ENCODE measurements at places on chromosomes 6 and 20.

DNA sequence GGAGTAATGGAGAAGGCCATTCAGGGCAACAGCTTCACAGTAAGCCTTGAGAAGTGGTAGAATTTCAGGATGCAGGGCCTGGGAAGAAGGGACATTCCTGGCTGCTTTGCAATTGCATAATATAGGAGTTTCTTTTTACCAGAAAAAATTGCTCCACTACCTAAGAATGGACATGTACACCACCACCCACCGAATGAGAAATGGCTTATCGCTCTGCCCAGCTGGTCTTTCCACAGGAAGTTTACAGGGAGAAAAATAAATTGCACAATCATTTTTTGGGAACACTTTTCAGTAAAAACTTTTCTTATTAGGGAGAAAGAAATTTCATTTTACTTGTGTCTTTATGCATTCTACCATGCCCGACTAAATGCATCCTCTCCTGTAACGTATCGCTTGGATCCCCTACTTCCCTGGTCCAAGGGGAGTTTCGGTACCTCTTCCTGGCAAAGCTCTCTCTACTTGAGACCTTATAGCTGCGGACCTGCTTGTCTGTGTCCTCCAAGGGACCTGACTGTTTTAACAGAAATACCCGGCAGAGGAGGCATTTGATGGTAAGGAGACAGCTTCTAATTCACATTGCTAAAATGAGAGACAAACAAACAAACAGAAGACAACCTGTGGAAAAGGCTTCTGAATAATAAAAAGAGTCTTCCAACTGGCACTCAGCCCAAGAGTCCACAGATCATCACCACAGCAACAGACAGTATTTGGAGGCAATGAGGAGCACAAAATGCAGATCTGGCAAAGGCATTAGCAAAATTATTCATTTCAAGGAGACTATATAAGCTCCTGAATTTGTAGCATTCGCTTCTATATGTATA is 54.2 kb downstream of the MAP3K5 start:
- DNase-seq: no peak

- no peak for DNase-seq
These were observed 78.4 kb upstream of the FBXL4 start for GRCh38 chr6:99026135-99026534.

DNA sequence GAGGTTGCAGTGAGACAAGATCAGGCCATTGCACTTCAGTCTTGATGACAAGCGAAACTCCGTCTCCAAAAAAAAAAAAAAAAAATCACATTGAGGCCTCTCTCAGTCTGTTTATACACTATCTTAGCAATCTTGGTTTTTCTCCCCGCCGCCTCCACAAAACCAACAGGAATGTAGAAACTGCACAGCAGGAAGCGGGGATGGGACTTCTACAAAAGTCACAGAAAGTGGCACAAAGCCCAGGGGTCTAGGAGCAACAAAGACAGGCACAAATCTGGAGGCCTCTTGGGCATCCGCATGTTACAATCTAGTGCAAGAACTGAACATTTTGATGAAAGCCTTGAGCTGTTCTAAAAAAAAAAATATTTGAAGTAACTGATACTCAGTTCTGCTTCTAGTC is 48.6 kb downstream of the KDM1B start:
- DNase-seq: no peak

DNA sequence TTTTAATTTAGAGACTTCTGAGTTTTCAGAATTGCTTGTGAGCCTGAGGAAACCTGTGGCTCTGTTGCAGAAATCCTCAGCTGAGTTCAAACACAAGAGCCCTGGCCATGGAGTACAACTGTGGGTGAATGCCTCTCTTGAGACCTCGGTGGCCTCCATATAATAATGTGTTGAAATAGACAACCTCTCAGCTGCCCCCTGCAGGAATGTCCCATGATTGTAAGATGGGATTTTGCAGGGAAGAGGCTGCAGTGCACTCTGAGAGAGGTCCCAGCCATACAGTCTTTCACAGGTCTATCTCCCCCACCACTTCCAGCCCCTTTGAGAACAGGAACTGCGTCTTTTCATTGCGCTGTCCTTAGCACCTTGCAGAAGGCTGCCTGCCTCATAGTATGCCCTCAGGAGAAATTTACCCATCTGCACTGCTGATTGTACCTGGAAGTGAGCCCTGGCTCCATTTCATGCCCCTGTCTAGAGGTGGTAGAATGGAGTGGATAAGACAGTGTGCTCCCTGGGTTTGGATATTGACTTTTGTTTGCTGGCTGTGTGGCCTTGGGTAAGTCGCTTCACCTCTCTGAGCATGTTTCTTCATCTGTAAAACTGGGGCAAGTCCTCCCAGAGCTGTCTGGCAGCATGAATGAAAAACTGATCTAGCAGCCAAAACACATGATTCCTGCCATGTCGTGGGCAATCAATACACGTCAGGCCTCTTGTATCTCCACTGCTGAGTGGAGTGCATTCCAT is 16.8 kb upstream of the CDH22 start:
- DNase-seq: peak; percentile 13

DNA sequence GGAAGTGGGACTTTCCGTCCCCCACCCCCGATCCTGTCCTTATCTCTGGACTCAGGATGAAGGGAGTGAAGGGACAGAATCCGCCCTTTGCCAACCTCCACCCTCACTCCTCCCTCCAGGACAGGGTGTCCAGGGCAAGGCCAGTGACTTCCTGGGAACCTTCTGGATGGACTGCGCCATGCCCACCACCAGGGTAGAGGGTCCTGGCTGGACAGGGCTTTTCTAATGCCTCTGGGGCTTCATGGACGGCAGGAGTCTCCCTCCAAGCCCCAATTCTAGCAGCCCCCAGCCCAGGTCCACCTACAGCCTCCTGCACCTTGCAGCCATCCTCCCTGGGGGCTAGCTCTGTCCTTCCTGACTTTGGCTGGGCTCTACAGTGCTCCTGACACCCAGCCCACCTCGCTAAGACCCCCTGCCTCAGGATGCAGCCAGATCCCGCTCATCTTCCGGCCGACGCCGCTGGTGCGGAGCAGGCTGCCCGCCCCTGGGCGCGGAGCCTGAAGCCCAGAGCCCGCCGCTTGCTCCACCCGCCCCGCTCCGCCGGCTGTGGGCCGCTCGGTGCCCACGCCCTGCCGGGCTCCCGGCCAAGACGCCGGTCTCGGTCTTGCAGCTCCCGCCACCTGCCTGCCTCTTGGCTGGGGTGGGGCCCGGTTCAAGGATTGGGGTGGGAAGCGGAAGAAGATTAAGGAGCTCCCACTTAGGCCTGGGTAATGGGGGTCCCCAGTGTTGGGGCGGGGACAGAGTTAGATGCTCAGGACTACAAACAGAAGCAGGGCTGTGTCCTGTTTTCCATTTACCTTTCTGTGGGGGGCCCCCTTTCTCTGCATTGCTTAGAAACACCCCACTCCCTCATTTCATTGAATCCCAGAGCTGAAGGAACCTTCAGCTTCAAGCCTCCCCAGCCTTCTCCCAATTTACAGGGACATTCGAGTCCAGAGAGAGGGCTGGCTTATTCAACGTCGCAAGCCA is 72.8 kb downstream of the MDGA1 start:
- peak; percentile 23 for DNase-seq

GRCh38 chr6:158286413-158286812 is 25.9 kb upstream of the TULP4 start:
- DNase-seq: no peak

- no peak for DNase-seq
These were observed 33.1 kb downstream of the FGD2 start for GRCh38 chr6:37038292-37039198.

DNA sequence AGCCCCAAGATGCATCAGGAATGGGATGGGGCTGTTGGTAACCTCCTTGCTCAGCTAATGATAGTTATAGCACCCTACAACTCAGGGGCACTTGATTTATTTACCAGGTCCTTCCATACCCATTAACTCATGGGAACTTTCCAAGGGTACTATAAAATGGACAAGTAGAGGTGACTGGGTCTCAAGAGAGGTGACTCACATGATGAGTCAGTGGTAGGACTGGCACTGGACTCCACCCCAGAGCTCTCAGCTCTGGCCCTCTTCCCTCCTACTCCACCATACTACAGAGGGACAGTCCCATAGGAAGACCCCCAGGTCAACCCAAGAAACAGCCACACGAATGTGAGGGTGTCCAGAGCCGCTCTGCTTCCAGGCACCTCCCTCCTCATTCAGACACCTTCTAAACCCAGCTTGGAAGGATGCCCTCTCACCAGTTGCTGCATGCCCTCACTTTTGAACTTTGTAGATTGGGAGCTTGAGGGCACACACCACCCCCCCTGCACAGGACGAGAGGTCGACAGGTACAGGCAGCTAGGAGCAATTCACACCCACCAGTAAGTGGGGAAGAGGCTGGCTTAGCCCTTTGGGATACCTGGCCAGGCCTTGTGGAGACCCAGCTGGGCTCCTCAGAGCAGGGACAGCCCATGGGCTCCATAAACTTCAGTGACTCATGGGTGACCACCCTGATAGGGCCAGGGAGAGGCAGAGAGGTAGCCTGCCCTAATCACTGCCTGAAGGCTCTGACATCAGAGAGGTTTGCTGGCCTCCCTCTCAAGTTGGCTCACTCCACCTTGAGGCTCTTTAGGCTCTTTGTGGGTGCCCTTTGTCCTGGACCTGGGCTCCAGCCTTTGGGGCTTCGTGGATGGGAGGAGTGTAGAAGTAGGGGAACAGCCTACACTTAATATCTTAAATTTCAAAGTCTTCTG is 81.6 kb upstream of the MLN start:
- DNase-seq: no peak

GRCh38 chr6:117142995-117143394 is 122.4 kb upstream of the VGLL2 start:
- DNase-seq: no peak

DNA sequence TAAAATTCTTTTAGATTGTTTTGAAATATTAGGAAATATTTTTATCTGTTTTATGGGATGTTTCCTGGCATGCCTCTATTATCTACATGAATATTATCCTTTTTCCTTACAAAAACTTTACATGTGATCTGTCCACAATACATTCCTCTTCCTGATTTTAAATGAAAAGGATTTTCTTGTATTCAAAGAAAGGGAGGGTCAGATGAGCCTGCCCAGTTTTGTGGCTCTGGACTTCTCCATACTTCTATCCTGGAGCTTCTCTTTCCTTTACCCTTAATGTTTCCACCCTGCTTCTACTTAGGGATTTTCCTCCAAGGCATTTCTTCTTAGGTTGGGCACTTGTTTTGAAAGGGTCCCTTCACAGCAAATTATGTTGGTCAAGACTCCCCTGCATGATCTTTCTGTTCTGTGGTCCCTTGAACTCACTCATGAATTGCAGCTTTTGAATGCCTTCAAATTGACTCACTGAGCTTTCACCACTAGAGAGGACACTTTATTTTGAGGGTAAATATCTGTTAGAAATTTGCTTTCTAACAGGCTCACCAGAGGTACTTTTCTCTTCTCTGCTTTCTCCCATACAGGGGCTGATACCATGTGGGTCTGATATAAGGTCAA is 104.9 kb downstream of the CENPW start:
- DNase-seq: no peak

GRCh38 chr6:163165155-163165910 is 249.2 kb upstream of the QKI start:
- DNase-seq: no peak

- DNase-seq: peak; percentile 75
These were observed 7.8 kb downstream of the FOXF2 start for GRCh38 chr6:1396952-1397868.
